ENCODE measurements at places on chromosomes 1 and 21.

DNA sequence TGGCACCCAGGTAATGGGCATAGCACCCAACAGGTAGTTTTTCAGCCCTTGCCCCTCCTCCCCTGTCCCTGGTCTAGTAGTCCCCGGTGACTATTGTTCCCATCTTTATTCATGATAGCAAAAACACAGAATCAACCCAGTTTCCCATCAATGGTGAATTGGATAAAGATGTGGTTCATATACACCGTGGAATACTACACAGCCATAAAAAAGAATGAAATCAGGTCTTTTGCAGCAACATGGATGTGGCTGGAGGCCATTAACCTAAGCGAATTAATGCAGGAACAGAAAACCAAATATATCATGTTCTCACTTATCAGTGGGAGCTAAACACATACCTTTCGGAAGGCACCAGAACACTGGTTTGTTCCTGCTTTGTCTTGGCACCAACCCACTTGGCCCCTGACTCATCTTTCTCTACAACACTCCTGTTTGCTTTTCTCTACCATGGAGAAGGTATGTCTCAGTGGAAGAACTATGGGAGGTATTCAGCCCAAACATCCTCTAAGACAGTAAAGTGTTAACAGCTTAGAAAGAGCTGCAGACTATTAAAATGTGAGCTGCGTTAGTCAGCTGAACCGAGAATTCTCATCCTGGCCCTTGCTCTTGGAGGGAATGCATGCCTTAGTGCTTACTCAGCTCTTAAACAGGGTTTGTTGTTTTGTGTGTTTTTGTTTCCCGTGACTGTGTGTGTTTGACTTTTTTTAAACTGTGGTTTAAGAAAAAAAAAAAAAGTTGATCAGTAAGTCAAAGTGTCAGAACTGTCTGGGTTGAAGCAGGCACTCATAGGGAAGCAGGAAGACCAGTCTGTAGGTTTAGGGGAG is 203.0 kb downstream of the TOMM20 start:
- DNase-seq = no peak

DNA sequence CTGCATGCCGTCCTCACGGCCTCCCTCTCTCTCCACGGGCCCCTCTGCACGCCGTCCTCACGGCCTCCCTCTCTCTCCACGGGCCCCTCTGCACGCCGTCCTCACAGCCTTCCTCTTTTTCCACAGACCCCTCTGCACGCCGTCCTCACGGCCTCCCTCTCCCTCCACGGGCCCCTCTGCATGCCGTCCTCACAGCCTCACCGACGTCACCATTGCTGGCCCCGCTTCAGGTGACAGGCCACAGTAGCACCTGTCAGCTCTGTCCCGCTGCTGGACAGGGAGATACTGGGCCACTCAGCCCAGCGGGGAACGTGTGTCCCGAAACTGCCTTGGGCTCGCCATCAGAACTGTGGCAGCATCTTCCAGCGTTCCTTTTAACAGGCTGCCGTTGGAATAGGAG is 82.8 kb upstream of the COL6A1 start:
- DNase-seq = no peak

- no peak for DNase-seq
Measured at GRCh38 chr1:159925719-159926078, 392 bp upstream of the TAGLN2 start.

DNA sequence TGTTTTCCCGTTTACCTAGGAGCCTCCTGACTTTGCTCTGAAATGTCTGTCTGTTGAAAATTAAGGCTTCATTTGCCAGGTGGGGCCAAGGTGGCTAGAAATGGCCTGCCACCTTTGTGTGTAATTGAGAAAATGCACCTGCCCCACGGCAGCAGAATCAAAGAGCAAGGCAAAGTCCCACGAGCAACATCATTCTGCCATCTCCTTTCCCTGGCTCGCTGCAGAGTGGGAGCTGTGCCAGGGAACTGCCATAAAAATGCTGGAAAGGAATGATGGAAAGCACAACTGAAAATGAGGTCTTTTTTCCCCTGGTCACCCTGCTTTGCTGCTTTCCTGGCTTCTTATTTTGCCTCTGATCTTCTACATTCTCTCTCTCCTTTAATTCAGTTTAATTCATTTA is 5.5 kb upstream of the OLFML2B start:
- peak; percentile 66 for DNase-seq

- no peak for DNase-seq
Measured at GRCh38 chr1:89041119-89041641, 18.5 kb upstream of the GBP3 start.

- no peak for DNase-seq
Measured at GRCh38 chr1:201734786-201735185, 94.2 kb upstream of the IPO9 start.

DNA sequence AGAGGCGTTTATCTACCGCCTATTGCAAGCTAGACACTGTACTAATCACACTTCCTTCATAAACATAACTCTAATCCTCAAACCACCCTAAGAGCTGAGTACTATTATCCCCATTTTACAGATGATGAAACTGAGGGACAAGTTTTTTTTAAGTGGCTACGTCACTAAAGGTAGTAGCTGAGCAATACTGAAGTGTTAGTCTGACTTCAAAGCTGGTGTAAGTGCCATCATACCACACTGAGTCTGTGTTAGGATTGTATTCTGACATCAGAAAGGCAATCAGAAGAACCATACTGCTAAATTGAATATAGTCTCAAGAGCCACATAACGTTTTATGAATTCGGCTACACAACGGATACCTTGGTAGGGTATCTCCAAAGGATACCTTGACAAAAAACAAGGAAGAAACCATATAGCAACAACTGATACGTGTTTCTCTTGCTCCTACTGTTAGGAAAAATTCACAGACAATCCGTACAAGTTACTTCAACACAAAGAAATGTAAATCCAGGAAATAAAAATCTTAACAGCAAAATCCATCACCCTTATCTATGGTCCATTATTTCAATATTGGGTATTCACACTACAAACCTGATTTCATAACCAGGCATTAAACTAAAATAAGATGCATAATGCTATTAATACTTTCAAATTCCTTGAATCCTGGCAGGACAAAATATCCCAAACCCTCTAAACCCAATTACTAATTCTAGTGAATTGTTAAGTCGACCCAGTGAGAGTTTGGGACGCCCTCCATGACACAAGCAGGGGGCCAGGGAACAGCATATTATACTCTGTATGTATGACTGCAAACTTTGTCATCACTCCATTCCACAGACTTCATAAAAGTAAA is 1.6 kb downstream of the TP53BP2 start:
- DNase-seq = no peak

GRCh38 chr1:223462047-223462630 is 68.9 kb downstream of the CCDC185 start:
- no peak for DNase-seq

DNA sequence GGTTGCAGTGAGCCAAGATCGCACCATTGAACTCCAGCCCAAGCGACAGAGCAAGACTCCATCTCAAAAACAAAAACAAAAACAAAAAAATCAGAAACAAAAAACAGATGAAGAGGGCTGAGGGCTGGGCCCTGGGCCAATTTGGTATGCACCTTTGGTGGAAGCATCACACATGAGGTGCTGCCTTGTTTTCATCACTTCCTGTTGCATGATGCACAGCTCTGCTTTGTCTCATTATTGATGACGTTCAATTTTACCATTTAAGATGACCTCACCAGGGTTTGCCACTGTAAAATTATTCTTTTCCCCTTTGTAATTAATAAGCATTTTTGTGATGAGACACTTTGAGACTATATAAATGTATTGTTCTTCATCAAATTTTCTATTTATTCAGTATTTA is 9.8 kb upstream of the IFNAR2 start:
- no peak for DNase-seq

DNA sequence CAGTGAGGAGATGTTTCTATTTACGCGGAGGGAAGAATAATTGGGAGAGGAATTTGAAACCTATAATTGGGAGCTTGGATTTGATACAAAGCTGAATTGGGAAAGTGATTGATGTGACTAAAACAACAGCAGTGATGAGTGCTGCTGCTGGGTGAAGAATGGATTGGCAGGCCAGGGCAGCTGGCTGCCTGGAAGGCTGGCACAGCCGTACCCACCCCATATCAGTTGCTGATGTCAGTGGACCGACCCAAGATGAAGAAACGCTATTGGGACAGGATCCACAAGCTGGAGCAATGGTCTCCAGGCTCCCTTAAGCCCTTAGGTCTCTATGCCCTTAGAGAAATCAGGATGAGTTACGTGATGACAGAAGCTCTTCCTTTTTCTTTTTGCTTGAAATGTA is 47.4 kb downstream of the GRIK1 start:
- no peak for DNase-seq

GRCh38 chr21:44870748-44871495 is 2.6 kb downstream of the PTTG1IP start:
- no peak for DNase-seq

Data from left hindlimb (tissue), 1 donor.